ENCODE measurements at places on chromosomes 3 and 15.

DNA sequence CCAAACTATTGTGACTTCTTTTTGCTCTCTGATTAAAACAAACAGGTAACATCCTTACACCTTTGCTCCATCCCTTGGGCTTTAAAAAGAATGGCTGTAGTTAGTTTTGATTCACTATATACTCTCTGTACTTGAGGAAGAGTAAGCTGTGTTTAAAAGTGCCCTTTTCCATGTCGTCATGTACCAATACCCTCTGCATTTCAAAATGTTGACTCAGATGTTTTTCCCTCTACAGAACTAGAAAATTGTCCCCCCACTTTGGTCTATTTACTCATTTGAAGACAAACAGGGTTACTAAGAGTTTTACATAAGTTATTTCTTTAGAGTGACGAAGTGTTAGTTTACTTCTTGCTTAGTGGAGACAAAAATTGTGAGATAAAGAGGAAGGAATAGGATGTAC, 62.7 kb downstream of the TASOR start:
- DNase-seq: no peak

DNA sequence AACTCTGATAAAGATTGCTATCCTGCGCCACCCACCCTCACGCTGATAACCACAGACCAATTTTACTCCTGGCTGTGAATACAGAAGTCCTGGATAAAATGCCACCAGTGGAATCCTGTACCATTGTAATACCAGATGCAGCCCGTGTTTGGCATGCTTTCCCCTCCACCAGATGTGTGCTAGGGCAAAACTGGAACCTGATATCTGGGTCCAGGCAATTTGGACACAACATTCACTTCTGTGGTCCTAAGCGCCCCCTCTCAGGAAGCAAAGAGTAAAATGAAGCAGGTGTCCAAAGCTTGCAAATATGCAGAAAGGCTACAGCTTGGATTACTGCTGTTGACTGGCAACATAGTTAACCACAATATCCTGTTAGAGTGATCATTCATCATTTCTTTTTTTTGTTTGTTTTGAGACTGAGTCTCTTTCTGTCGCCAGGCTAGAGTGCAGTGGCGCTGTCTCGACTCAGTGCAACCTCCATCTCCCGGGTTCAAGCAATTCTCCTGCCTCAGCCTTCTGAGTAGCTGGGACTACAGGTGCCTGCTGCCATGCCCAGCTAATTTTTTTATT, 32.8 kb downstream of the LOXL1 start:
- peak; percentile 62 for DNase-seq

DNA sequence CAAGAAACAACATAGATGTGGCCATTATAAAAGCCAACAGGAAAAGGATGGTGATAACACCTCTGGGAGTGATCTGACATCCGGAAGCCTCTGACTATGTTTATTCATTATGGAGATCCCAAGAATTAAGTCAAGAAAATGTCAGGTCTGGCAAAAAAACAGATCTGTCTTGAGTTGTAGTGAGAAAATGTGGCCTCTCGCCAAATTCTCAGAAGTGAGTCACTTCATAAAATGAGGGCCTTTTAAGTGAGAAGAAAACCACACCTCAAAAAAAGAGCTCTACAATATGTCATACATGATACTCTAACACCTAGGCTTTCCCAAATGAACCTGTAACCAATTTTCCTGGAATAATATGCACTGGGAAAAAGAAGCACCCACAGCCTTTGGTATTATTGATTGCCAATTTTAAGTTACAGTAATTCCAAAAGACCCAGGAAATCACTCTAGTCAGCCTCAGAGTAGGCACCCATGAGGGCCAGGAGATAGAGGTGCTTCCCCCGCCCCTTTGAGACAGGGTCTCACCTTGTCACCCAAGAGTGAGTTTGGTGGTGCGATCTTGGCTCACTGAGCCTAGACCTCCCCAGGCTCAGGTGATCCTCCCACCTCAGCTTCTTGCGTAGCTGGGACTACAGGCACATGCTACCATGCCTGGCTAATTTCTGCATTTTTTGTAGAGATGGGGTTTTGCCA, 38.0 kb downstream of the CCR3 start:
- no peak for DNase-seq

DNA sequence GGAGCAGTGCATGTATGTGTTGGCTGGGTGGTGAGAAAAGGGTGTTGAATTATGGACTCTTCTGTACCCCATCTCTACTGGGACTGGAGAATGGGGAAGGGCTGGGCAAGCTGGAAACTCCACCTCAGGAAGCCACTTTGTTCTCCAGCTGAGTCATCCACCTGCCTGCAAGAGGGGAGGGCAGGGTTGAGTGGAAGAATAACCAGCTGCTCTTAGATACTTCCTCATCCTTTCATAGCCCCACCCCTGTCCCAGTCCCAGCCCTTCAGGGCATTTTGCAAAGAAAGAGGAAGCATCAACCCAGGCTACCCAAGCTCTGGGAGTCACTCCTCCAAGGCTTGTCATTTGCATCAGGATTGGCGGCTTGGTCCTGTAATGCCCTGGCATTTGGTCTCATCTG, 33.1 kb downstream of the RAB11A start:
- DNase-seq: peak; percentile 94

GRCh38 chr3:141686466-141687291, 51.4 kb upstream of the RNF7 start:
- DNase-seq: no peak

- no peak for DNase-seq
Observed at GRCh38 chr3:185631108-185631507, 45.0 kb downstream of the SENP2 start.

- peak; percentile 4 for DNase-seq
Observed at GRCh38 chr15:87959080-87959479, 297.5 kb downstream of the NTRK3 start.

GRCh38 chr3:184872200-184872599, 60.2 kb downstream of the VPS8 start:
- no peak for DNase-seq

DNA sequence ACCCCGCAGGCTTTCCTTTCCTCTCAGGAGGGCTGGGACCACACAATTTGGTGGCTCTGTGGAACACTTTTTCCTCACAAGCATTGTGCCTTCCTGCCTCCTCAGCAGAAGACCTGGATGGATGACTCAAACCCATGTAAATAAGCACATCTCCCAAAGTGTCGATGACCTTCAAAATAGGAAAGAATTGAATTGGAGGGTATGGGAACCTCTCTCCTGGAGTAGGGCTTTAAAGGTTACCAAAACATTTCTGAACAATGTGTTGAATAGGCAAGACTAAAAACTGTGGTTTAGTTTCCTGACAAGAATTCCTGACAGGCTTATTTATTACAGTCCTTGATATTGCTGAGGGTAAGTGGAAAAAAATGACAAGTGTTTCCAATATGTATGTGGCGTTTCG, 118.2 kb downstream of the ALDH1A2 start:
- DNase-seq: no peak

DNA sequence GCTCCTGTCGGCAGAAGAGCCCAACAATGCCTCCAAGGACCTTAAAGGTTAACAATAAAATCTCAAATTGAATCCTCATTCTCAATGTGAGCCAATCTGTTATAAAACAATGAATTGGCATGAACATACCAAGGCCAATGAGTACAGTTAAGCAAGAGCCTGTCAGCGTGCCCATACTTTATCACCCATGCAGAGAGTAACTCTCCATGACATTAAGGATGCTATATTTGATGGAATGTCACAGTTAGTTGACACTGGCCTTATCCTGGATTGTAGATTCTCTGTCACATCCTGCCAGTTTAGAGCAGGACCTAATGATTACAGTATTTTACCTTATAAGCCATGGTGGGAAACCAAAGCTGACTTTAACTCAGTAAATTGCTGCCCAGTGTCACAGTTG, 335.4 kb upstream of the MDFIC2 start:
- no peak for DNase-seq

GRCh38 chr3:103991461-103992115, 1375.1 kb upstream of the ALCAM start:
- DNase-seq: peak; percentile 40

DNA sequence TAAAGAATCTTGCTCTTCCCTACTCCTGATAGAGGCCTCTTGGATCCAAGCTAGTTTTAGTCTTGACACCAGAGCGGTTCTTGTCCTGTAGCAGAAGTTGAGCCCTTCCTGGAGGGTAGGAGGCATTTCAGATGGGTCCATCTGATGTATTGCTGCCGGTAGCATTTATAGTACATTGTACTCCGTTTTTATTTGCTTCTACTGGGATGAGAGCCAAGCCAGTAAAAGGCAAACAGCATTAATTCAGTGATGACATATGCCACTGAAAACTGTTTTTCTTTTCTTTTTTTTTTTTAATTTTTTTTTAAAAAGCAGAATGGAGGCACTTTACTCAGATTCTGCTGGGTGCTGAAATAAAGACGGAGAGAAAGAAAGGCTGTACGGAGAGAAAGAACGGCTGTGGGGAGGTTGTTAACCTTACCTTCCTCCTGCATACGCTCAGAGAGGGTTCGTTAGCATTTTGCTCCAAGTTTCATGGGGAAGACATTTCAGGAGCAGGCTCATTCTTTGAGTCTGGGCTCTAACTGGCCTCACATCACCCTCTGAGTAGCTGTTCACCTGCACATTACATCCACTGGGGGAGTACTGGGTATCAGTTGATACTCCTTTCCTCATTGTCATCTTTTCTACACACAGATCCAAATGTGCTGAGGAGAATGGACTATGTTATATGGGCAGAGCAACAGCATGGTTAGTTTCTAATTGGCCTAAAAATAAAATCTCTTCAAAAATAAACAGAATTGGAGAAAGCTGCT, 161.5 kb downstream of the FEZF2 start:
- no peak for DNase-seq

DNA sequence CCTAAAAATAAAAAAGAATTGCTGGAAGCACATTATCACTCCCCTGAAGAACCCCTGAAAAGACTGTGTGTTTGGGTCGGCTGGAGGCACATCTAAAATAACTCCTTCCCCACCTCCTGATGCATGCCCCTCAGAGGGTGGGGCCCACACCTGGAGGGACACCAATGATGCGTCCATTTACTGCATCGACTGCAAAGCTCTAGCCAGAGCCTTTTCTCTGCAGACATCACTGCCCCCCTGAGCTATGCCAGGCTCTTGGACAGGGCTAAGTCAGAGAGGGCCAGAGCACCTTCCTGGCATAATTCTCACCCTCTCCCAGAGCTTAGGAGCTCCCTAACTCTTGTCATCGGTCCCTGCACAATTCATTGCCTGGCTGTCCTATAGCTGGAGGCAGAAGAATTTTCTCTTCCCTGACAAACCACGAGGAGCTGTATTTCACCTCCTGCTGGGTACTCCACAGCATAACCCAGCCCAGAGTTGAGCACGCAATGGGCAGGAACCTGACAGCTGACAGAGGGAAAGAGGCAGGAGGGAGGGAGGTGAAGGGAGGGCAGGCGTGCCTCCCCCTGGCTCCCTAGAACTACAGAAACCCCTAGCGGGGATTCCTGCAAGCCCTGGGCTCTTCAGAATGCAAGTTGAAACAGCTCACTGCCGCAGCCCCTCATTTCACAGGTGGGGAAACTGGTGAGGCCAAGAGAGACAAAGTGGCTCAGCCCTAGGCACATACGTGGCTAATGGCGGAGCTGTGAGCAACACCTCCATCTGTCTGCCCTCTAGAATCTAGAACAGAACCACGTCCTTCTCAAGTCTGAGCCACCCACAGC, 46.6 kb downstream of the XXYLT1 start:
- DNase-seq: no peak

GRCh38 chr3:197224034-197224444, 74.4 kb downstream of the DLG1 start:
- DNase-seq: peak; percentile 64

DNA sequence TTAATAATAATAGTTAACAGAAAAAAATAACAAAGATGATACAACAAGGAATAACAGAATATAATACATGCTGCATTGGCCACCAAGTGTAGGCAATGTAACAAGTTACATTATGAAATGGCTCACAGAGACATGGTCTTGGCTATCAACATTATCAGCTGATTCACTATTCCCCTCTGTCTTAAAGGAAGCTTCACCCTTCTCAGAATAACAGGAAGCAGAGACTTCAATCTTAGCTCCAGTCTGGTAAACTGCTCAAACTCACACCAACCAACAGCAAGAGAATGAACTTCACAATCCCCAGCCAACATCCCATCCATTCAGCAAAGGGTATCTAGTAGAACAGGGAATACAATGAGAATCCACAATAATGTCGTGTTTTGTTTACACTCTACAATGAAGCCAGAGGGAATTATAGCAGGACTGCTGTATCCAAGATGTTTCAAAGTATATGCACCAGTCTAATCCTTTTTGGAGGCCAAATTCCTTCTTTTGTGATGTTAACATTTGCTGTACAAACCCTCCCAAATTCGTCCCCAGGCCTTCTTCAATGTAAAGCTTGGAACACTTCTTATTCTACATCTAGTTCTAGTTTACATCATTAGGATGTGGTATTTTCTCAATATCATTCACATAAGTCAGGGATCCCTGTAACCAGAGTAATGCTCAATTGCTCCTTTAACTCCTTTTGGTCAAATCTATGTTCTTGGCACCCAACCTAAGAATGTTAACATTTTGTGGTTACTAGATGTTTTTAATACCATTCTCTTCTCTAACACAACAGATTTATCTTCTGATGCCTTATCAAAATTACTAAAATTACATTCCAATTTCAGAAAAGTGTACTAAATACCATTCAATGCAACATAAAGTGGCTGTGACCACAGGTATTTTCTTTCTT, 52.4 kb upstream of the CMSS1 start:
- DNase-seq: no peak

- no peak for DNase-seq
Observed at GRCh38 chr3:120200493-120201235, 84.4 kb downstream of the GPR156 start.

- no peak for DNase-seq
Observed at GRCh38 chr3:159904911-159905310, 83.7 kb upstream of the IL12A start.

GRCh38 chr3:114886905-114887304, 260.2 kb downstream of the ZBTB20 start:
- no peak for DNase-seq

GRCh38 chr3:176696816-176697215, 500.5 kb downstream of the TBL1XR1 start:
- DNase-seq: no peak

GRCh38 chr3:172622156-172622555, 88.7 kb downstream of the NCEH1 start:
- DNase-seq: no peak

GRCh38 chr3:145017959-145018358, 1046.3 kb downstream of the DIPK2A start:
- no peak for DNase-seq

- peak; percentile 72 for DNase-seq
Observed at GRCh38 chr15:80152896-80153876, at the start of gene FAH. TSS of gene FAH (plus strand) at chr15:80152999. CDS start at chr15:80153055, 56 bp downstream.

GRCh38 chr3:107106316-107106715, 270.9 kb upstream of the CCDC54 start:
- no peak for DNase-seq

DNA sequence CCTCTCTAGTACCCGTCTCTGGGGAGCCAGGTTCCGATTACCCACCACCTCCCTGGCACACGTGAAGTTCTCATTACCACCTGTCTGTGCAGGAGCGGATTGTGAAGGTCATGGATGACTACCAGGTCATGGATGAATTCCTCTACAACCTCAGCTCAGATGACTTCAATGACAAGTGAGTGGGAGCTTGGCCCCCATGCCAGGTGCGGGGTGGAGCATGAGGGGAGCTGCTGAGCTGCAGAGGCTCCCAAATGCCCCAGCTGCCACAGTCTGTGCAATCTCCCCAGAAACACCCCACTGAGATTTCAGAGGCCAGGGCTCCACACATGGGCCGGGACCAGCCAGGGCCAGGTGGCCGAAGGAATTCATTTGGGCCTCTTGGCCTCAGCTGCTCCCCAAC, 34.3 kb downstream of the DNAH1 start:
- no peak for DNase-seq
